ENCODE measurements at places on chromosomes 6 and 20.
A peak's percentile ranks its signal among the peaks of the same experiment; 100 is the strongest.

DNA sequence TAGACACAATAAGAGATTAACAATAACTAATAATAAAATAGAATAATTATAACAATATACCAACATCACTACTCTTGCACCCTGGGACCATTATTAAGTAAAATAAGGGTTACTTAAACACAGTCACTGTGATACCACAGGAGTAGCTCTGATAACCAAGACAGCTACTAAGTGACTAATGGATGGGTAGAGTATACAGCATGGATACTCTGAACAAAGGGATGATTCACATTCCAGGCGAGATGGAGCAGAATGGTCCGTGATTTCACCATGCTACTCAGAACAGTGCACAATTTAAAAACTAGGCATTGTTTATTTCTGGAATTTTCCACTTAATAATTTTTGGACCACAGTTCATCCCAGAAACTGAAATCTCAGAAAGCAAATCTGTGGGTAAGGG lies 80.0 kb upstream of the FUT9 start:
- DNase-seq, result no peak

GRCh38 chr6:13287104-13287503 lies 41.2 kb downstream of the TBC1D7 start:
- DNase-seq, result no peak

DNA sequence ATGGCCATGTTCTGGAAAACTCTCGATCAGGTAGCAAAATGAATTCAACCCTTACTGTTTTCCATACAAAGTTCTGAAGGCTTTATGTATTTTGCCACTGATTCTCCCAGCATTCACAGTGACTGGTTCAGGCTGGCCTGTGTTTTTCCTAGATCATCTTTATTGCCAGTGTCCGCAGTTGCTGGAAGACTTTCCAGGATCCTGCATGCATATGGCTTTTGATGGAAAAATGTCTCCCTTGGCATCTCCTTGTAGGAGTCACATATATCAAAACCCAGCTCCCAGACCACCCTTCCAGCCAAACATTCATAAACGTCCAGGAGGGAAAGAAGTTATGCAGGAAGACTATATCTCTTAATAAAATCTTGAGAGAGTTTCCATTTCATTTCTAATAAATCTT lies 588.8 kb downstream of the MAFB start:
- no peak for DNase-seq

DNA sequence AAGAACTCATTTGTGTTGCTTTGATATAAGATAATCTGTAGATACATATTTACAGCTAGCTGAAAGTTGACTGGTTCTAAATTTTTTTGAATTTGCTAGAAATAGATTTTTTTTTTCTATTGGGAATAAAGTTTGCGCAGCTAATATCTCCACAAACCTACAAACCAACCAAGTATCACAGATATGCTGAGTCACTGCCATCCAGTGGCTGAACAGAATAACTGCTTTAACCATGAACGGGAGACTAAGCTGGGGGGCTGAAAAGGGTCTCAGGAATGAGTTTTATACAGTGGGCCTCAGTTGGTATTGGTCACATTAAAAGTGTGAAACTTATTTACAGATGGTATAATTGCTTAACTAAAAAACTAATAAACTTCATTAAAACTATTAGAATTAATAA lies 326.7 kb upstream of the CNR1 start:
- DNase-seq, result no peak

DNA sequence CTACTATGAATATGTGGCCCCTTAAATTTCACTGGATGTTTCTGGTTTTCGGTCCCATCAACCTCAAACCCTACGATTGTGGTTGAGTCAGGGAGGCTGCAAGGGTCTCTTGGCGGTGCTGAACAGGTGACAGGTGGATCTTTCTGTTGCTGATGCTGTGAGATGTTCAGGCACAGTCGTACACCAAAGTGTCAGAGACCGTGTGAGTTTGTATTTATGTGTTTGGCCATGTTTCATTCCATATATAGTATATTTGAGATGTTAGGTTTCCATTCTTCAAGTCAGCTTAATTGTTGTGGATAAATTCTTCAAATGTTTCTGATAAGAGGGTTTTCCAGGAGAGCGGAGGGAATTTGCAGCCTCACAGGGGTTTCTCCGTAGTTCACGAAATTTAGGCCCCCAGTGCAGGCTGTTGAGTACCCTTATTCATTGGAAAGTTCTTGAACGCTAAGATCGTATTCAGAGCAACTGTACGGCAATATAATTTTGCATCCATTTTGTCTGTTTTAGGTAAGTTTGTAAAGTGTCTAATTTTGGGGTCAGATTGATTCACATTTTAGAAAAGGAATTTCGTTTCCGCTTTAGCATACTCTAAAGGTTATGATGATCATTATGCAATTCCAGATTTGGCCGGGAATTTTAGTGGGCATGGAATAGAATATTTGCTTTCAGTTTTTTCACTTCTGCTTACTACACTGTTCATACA lies 1.2 kb downstream of the TAB2 start:
- peak; percentile 6 for DNase-seq

GRCh38 chr6:127554435-127555006 lies 22.5 kb upstream of the C6orf58 start:
- no peak for DNase-seq

DNA sequence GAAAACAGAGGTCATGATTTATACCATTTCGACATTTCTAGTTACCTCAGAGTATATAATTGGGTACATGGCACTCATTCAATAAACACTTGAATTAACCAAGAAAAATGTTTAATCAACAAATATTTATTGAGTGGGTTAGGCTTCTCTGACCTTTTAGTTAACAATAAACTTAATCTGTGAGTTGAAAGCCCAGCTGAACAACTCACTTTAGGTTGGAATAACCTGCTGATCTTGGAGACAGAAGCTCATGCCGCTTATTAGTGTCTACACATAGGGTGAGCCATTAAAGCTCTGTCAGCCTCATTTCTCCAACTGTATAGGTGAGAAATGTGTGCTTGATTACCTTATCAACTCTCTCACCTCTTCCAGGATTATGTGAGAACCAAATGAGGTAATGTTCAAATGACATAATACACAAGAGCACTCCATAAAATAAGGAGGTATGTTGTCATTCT lies 98.2 kb upstream of the DTNBP1 start:
- no peak for DNase-seq

DNA sequence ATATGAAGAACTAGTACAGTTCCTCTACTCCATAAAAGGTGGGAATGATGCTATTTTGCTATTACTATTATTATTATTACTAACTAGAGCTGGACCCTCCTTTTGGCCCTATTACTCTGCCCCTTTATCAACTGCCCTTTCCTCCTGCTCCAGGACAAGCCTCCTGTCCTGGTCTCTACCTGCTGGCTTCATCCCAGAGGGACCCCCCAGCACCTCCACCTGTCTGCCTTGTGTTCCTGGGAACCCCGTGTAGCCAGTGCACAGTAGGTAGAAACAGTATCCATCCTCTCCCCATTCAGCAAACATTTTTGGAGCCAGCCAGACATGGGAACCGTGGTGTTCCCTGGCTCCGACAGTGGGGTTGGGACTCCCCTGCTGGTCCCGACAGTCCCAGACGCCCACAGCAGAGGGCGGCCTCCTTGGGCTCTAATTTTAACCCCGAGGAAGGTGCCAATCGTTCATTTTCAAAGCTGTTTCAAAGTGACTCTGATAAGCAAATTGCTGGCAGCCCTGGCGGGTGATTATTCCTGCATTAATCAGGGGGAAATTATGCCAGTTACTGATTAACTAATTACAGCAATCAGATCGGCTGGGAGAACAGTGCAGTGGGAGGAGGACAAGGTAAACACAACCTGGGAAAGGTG lies 44.2 kb upstream of the MDGA1 start:
- no peak for DNase-seq

GRCh38 chr6:25233226-25233625 lies 45.9 kb upstream of the CARMIL1 start:
- no peak for DNase-seq

DNA sequence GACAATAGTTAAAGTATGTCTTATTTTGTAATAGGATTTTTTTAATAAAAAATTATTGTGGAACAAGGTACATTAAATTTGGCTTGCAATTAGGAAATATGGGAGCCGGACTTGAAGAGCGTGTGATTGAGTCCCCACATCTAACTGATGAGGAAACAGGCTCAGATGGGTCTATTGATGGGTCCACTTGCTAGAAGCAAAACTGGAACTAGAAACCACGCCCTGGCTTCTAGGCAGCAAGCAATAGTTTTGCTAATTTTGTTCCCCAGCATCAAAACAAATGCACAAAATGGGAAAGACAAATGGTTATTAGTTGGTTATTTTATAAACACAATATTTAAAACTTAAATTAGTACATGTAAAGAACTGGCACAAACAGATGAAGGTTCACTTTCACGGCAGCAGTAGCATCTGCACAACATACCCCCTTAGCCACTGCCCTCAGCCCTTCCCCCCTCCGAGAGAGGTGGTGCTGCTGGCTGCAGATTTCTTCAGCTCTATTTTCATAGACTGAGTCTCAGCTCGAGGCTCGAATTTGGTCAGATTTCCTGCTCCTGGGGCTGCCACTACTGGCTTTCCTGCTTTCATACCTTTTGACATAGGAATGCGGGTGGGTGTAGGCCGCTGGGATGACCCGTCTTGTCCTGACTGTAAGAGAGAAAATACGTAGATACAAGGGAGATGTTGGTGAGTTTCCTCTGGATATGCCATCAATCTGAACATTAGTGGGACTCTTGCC lies 23.8 kb upstream of the TMEM30A start:
- DNase-seq, result no peak

GRCh38 chr6:138044458-138044857 lies 62.8 kb downstream of the PERP start:
- no peak for DNase-seq

- DNase-seq, result no peak
These were observed 84.2 kb upstream of the RGS17 start for GRCh38 chr6:153215242-153215641.

GRCh38 chr6:47490676-47491075 lies 13.1 kb downstream of the CD2AP start:
- no peak for DNase-seq

DNA sequence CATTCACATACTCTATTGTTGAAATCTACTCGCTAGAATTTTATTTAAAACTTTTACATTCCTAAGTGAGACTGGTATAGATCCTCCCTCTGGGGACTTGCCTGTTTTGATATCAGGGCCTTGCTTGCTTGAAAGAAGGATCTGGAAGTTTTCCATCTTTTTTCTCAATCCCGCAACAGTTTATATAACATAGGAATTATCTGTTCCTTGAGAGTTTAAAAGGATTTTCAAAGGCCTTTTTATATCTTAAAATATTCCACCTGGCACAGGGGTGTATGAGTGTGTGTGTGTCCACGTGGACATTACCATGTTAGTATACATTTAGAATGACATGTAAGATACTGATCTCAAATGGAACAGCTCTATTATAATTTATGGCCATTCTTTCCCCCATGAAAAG lies 96.3 kb downstream of the TRERF1 start:
- no peak for DNase-seq

DNA sequence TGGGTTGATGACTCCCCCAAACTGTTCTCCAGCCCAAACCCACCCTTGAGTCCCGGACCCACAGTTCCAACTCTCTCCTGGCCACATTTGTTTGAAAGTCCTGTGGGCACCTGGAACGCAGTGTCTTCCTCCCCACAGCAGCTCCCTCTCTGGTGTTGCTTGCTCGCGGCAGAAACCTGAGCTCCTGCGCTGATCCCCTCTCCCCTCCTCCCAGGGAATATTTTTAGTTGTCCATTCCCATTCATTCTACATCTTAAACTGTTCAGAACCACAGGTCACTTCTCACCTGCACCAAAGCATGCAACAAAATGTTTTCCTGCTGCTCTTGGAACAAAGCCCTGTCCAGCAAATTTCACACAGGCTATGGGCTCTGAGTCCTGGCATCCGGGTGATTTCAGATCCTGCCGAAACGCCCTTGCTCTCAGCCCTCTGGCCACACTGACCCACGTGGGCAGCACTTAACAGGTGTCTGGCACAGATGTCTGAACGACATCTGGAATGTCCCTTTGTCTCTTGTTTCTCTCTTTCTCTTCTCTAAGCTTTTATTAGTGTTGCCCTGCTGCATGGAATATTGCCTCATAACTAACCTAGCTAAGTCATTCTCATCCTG lies 27.0 kb upstream of the PMEPA1 start:
- DNase-seq, result no peak

DNA sequence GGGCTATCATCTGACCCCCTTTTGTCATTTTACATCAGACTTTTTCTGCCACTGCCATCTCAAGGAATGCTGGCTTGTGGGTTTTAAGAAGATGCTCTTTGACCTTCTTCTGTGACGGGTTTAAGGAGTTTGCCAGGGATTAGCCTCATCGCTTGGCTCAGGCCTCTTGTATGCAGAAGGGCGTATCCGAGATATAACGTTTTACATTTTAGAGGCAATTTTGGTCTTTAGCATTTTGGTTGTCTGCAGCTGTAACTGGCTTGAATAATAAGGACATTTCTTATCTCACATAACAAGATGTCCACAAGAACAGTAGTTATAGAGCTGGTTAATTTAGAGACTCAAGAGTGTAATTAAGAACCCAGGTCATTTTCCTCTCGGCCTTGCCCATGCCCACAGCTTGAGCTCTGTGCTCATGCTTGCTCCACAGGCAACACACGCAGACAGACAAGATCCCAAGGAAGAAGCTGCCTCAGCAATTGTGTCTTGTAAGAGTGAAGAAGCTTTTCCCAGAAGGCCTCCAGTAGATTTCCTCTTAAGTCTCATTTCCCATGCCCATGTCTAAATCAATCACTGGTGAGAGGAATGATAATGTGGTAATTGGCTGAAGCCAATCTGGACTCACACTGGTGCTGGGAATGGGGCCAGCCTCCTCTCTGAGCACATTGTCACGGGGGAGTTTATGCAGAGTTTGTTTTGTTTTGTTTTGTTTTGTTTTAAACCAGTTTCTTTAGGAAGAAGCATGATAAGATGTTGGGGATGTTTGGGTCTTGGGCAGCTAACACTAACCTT lies 36.8 kb downstream of the PTCHD4 start:
- DNase-seq, result no peak

GRCh38 chr6:72522735-72523141 lies 99.1 kb upstream of the KCNQ5 start:
- no peak for DNase-seq

DNA sequence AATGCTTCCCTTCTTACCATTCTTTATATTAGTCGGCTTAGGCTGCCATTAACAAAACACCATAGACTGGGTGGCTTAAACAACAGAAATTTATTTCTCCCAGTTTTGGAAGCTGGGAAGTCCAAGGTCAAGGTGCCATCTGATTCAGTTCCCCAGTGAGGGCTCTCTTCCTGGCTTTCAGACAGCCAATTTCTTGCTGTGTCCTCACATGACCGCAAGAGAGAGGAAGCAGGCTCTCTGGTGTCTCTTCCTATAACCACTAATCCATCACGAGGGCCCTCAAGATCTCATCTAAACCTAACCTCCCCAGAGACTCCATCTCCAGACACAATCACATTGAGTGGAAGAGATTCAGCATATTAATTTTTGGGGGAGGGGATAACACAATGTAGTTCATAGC lies 193.0 kb upstream of the SGK1 start:
- no peak for DNase-seq

DNA sequence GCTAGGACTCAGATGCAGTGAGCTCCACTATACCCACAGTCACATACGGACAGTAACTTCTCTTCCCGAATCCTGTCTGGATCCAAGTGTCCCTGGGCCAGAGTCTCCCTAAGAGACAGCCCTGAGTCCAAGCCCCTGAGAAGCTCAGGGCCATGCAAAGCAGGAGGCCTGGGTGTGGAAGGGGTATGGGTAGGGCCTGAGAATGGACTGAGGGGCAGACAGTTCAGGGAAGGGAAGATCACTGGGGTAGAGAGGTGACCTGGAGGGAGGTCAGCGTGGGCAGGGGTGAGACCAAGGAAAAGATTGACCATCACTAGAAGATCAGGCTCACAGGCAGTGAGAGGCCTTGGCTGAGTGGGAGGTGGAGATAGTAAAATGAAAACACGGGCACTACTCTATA lies 8.8 kb downstream of the RPS6KA2 start:
- DNase-seq, result no peak
